ENCODE measurements at places on chromosomes 16 and 17.

GRCh38 chr16:64211331-64211730 lies 910.5 kb downstream of the CDH11 start:
- no peak for DNase-seq

DNA sequence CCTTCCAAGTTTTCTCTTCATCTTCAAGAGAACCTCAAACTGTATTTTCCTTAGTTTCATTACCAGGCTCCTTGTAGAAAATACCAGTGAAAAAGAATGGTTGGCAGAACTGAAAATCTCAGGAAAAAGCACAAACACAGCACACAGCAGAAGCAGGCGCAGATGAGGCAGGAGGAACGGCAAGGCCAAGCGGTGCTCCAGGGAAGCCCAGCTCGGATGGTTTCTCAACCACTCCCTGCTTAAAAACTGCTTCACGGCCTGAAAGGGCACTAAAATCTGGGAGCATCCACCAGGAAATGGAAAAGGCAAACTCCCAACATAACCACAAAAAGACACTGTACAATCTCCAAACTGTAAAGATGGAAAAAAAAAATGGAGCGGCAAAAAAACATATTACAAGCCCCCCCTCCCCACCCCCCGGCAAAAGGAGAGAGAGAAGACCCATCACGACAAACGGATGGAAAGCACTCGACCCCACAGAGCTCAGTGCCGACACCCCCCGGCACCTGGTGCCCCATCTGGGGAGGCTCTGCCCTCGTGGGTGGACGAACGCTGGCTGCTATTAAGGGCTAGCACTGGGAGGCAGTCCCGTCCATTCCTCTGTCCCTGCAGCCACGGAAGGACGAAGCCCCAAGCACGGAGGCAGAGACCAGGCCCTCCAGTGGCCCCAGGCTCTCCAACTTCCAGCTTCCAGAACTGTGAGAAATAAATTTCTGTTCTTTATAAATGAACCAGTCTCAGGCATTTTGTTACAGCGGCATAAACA lies 127.5 kb downstream of the ZNF778 start:
- no peak for DNase-seq

DNA sequence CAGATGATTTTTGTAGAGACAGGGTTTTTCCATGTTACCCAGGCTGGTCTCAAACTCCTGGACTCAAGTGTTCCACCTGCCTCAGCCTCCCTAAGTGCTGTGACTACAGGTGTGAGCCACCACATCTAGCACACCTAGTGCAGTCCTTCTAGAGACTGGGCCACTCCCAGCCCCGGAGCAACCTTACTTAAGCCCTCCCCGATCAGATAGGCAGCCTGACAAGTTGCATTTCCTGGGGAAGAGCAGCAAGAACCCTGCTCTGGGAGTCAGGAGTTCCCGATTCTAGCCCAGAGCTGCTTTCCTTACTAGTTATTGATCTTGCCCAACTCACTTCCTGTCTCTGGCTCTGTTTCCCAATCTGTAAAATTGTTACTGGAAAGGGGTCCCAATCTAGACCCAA lies 7.0 kb upstream of the NAGLU start:
- no peak for DNase-seq

DNA sequence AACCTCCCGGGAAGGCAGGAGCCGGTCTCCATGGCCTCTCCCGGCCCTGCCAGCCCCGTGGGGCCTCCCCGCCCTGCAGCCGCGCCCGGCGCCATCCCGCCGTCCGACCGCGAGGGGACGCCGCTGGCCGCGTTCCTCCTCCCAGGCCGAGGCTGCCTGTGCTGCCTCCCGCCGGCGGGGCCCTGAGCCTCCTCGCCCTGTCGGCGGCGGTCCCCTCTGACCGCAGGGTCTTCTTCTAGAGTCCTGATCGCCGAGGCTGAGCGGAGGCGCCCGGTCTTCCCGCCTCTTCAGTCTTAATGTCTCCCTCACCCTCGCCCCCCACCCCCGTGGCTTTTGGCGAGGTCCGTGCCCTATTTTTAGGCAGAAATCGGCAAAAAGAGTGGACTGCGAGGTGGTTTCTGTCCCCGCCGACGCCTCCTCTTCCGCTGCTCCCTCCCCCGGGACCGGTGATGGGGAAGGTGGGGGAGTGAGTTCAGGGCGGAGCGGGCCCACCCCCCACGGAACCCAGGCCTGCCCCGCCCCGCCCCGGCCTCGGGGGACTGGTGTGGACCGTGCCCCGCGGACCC lies 794 bp upstream of the CPNE7 start:
- DNase-seq: no peak

- DNase-seq: no peak
Measured at GRCh38 chr16:57427307-57427706, 19.9 kb downstream of the CIAPIN1 start.

GRCh38 chr17:62986549-62986948 lies 20.5 kb downstream of the TANC2 start:
- DNase-seq: no peak

DNA sequence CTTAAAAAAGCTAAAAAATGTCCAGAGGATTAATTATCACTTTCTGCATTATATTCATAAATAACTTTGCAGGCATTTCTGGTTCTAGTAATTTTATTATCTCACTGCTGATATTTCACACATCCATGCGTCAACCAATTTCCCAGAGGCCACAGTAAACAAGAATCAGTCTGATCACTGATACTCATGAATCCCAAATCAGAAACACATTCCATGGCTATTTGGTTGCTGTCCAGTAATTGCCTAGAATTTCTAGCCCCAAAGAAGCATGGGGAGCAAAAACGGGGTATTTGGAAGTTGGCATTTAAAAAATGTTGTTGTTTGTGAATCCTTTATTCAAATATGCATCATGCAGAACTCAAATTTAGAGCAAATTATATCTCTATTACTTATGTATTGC lies 244.8 kb downstream of the CDH8 start:
- no peak for DNase-seq

DNA sequence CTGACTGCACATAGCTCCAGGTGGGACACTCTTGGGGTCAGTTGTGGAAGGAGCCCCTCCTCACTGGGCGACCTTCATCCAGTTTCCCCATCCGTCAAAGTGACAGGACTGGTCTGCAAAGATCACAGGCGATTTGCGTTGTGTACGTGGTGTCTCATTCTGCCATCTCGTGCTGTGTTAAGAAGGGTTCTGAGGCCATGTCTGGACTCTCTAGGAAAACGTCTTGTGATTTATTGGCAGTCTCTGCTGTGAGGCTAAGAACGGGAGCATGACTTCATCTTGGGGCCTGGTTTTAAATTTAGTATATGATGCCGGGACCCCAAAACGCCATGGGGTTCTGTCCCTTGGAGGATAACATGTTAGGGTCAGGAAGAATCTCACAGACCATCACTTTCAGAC lies 65.2 kb upstream of the CIBAR2 start:
- DNase-seq: no peak

- no peak for DNase-seq
Measured at GRCh38 chr17:63455417-63455816, 9.3 kb upstream of the CYB561 start.

- DNase-seq: peak; percentile 70
Measured at GRCh38 chr16:70523743-70524398, at the start of gene SF3B3. TSS of gene SF3B3 (plus strand) at chr16:70523816. CDS start at chr16:70526657, 2,841 bp downstream.
